ENCODE measurements at places on chromosomes 5 and 9.

GRCh38 chr5:20113031-20113715, 125.2 kb upstream of the CDH18 start:
- no peak for DNase-seq

GRCh38 chr5:138180183-138180782, 1.4 kb downstream of the KIF20A start:
- DNase-seq, result no peak

- no peak for DNase-seq
These were observed 69.5 kb upstream of the GARNL3 start for GRCh38 chr9:127194881-127195713.

GRCh38 chr5:139895647-139896046, 100.0 kb downstream of the PSD2 start:
- no peak for DNase-seq

DNA sequence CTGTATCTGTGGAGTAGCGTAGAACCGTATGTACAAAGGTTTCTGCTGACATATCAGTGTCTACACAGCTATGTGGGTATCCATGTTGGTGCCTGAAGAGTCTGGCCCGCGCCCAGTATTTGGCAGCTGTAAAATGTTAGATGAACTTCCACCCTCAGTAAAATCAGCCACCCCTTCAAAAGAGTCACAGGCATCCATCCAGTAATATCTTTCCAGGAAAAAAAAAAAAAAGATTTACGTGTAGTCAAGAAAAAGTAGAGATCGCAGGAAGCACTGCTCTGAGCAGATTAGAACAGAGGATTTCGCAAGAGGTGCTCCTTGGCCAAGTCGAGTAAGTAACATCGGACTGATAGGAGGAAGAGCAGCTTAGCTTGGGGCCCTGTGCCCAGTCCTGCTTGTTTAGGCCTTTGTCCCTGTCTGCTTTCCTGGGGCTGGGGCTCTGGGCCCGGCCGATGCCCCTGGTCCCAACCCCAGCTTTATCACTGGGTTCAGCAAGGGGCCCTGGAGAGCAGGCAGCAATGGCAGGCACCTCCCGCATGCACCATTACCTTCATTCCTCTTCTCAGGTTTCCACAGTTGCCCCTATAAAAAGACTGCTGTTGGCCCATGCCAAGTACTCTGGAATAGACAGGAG, 21.2 kb downstream of the DAPK1 start:
- DNase-seq, result no peak

DNA sequence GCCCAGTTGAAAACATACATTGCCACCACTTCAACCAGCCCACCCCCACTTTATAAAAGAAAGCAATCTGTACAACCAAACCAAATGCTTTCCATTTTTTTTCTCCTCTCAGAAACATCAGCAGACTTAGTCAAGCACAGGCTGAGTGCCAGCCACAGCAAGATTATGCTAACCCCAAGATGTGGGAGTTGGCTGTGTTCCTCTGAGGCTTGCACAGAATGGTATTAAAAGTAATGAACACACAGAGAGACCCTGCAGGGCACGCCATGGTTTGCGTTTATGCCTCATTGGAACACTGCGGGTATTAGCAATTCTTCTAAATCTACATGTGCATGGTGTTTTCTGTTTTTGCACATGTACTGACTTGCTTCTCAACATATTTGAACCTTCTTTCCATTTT, 419.9 kb upstream of the GRAMD2B start:
- no peak for DNase-seq

DNA sequence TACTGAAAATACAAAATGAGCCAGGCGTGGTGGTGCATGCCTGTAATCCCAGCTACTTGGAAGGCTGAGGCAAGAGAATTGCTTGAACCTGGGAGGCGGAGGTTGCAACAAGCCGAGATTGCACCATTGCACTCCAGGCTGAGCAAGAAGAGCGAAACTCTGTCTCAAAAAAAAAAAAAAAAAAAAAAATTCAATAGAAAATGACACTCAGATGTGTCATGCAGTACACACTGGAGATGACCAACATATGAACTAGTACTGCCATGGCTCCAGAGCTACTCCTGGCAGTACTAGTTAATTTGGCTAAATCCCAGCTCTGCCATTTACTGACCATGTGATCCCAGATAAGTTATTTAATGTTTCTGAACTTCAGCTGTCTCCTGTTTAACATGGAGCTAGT, 7.3 kb downstream of the ATOX1 start:
- no peak for DNase-seq

GRCh38 chr9:90878562-90878961, 76.9 kb downstream of the SYK start:
- no peak for DNase-seq

DNA sequence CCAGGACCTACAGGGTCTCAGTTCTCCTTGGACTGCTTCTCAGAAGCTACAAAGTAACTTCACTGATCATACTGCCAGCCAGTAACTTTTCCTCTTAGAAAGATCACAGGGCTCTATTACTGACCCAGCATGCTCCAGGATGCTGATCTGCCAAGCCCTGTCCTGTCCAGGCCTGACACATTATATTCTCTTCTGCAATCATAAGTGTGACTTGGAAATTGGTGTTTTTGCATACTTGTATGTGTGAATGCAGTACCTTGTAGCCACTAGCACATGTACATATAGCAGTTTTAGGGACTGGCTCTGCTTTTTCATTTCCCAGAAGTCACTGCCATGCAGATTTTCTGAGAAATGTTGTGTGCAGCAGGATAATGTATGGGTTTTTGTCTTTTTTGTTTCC, 40.1 kb upstream of the CCNH start:
- no peak for DNase-seq

- no peak for DNase-seq
These were observed 52.9 kb upstream of the EXOC3 start for GRCh38 chr5:389891-390622.

GRCh38 chr5:142046191-142046590, 33.4 kb upstream of the GNPDA1 start:
- no peak for DNase-seq

DNA sequence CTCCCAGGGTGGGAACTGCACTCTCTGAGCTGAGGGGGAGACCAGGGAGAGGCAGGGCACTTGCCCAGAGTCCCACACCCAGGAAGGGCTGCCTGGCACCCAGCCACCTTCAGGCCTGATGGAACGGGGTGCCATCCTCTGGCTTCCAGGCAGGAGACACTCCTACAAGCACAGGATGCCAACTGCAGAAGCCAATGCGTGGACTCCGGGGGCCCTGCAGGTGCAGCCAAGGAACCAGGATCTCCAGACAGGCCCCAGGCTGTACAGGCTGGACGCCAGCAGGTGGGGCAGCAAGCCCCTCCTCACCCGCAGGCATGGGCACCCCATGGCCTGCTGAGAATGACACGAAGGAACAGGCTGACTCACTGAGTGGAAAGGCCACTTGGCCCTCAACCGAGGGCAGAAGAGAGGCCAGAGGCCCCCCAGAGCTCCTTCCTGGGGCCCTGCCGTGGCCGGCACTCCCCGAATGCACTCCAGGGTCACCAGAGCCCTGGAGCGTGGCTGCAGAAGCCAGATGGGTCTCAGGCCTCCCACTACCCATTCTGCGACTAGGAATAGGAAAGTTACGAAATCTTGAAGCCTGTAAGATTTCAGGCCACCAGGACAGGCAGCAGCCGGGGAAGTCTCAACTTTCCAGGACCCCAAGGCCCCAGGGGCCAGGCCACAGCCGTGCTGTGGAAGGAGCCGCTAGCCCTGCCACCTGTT, 15.7 kb downstream of the NACC2 start:
- no peak for DNase-seq

GRCh38 chr9:75953218-75953617, 62.7 kb downstream of the PCSK5 start:
- no peak for DNase-seq

DNA sequence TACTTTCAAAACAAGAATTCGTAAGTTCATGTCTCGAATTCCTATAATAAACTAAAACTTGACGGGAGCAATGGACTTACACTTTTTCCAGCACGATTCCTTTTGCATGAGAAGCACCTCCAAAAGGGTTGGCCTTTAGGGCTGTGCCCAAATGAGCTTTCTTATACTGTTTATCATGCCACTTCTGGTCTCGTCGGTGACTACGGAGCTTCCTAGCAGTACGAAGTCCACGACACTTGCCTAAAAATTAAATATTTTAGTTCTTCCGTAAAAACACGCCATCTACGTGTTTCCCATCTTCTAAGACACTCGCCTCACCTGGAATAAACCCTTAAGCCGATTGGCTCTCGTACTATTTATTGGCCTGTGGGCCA, 554 bp downstream of the RPS23 start:
- no peak for DNase-seq

- no peak for DNase-seq
These were observed 36.0 kb downstream of the CAMK2A start for GRCh38 chr5:150253416-150254208.

DNA sequence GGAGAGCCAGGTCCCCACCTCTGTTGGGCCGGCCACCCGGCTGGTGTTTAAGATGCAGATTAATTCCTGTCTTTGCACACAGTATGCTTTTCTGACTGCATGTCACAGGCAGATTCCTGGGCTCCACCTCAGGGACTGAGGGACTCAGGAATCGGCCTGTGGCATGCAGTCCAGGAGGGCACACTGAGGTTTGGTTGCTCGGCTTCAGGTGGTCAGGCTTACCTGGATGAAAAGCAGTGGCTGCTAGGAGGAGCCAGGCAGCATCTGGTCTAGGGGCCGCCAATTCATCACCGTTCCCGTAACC, 1.1 kb downstream of the WDR5 start:
- DNase-seq, result no peak

- no peak for DNase-seq
These were observed 231.6 kb upstream of the TNC start for GRCh38 chr9:115349542-115349941.

DNA sequence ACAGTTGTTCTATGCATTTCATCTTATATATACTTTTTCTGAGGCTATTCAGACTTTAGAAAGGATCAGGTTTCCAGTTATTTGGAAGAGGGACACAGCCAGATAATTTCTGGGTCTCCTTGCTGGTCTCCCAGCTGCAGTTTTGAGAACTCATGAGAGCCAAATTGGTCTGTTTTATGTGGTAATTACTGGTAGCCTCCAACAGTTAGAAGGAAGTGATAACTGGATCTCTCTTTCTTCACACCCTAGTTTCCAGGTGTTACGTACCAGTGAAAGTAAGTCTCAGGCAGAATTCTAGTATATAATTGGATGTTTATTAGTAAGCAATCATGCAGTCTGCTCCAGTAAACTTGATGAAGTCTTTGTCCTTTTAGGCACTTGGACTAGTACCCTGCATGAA, 63.2 kb upstream of the RPS23 start:
- DNase-seq, result no peak

GRCh38 chr5:143001764-143002351, 231.7 kb downstream of the ARHGAP26 start:
- DNase-seq, result no peak

- DNase-seq, result no peak
These were observed 302.1 kb downstream of the CSNK1G3 start for GRCh38 chr5:123813937-123814624.

DNA sequence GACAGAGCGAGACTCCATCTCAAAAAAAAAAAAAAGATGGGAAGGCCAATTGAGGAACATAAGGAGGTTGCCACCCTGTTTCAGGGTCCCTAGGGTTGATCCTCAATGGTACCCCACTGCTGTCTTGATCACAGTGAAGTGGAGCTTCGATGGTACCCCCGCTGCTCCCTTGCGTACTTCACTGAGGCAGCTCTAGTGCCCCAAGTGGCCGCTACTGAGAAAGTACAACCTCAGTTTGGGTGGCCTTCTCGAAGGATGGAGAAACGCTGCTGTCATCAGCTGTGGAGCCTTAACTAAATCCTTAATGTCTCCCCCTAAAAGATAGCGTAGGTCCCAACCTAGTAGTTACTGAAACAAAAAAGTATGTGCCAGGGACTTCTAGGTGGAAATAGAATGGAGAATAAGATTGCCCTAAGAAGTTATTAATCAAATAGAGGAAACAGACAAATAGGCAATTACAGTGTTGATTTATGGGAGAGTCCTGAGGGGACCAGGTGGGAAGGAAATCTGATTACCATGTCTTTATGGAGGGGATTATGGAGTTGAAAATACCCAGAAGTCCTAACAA, 6.3 kb downstream of the TESK1 start:
- no peak for DNase-seq

DNA sequence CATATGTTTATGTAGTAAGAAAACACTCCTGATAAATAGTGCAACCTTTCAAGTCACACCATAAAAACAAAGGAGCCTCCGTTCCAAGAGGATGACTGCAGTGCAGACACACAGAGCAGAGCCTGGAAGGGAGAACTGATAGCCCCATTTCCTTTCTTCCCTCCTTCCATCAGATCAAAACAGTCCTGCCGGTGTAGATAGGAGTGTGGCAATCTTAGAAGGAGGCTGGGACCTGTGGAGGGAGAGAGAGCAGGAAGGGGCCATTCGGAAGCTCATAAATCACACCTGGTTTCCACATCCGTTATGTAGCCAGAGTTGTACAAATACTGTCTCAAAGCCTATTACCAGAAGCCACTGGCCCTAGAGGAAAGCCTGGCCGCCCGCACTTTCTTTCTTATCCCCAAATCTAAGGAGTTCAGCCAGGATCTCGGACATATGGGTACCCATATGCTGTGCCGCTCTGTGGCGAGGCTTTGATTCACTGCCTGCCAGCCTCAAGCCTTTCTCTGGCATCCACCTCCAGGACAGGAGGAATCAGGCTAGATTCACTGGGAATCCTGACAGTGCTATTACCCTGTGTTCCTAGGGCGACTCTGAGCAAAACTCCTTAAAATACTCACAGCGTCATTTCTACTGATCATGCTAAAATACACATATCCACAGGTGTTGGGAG, 26.9 kb downstream of the DAP start:
- DNase-seq, result no peak

- DNase-seq, result no peak
These were observed at the start of gene REEP2 for GRCh38 chr5:138438724-138439476. Gene REEP2, plus strand, starts transcription at chr5:138439057. Its CDS starts 152 bp downstream, at chr5:138439209.

GRCh38 chr5:89697581-89697980, 712.0 kb downstream of the CETN3 start:
- DNase-seq, result no peak

GRCh38 chr5:178377583-178378270, 145.1 kb upstream of the PHYKPL start:
- no peak for DNase-seq

GRCh38 chr9:122463828-122464632, 13.7 kb downstream of the OR1J1 start:
- DNase-seq, result no peak

GRCh38 chr5:13591621-13592020, 352.9 kb downstream of the DNAH5 start:
- no peak for DNase-seq

DNA sequence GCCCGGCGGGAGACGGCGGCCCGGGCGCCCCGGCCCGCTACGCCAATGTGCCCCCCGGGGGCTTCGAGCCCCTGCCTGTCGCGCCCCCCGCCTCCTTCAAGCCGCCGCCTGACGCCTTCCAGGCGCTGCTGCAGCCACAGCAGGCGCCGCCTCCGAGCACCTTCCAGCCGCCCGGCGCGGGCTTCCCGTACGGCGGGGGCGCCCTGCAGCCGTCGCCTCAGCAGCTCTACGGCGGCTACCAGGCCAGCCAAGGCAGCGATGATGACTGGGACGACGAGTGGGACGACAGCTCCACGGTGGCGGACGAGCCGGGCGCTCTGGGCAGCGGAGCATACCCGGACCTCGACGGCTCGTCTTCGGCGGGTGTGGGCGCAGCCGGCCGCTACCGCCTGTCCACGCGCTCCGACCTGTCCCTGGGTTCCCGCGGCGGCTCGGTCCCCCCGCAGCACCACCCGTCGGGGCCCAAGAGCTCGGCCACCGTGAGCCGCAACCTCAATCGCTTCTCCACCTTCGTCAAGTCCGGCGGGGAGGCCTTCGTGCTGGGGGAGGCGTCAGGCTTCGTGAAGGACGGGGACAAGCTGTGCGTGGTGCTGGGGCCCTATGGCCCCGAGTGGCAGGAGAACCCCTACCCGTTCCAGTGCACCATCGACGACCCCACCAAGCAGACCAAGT, 723 bp downstream of the SNX18 start:
- DNase-seq, result no peak
